ENCODE measurements at places on chromosomes 11 and 22. TPM values are rescaled to one million over a fixed set of nuclear protein-coding genes. Genes with fewer than 3 reads are reported as not detected.

- peak; percentile 64 for DNase-seq
- no peak overlapping the region for H3K4me3 ChIP-seq
- H3K27ac ChIP-seq, result peak overlapping the region; percentile 36
- H3K27me3 ChIP-seq, result no peaks in the 10 kb centered on the region
These were observed 13.0 kb upstream of the MCHR1 start for GRCh38 chr22:40666151-40666848.

DNA sequence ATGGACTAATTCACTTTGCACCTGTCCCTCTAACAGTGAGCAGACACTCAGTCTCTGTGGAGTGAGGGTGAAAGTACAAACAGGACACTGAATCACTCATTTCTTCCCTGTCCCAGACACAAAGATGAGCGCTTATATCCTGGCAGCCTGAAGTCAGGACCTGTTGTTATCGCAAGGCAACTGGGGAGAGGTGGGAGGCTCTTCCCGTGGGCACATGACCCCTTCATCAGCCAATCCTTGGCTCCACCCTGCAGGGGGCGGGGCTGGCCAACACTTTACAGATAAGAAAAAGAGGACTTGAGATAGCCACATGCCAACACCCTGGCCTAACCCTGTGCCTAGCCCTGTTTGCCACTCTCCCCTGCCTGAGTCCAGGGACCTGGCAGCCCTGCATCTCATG, 29.5 kb upstream of the TESMIN start:
- H3K27me3 ChIP-seq, result no peaks in the 10 kb centered on the region
- peak; percentile 80 for DNase-seq
- no peak overlapping the region for H3K4me3 ChIP-seq
- H3K36me3 ChIP-seq, result peaks cover 86% of the 10 kb centered on the region
- peak overlapping the region; percentile 46 for H3K27ac ChIP-seq

DNA sequence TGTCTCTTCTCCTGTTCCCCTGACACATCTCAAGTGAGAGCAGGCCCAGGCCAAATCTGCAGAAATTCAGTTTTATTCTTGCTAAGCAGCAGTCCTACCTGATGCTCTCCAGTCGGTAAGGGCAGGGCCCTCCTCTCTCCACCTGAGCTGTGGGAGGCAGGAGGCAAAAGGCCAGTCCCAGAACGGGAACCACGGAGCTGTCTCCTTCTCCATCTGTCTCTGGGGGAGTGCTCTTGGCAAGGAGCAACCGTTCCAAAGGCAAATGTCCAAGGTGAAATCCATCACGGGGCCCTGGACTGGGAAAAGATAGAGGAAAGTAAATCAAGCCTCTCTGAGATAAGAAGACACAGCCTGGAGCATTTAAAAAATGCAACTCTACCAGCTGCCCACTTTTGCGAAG, 65.2 kb upstream of the CDON start:
- H3K36me3 ChIP-seq, result no peaks in the 10 kb centered on the region
- H3K27ac ChIP-seq, result no peak overlapping the region
- no peak overlapping the region for H3K4me3 ChIP-seq
- H3K27me3 ChIP-seq, result no peaks in the 10 kb centered on the region
- DNase-seq, result no peak

DNA sequence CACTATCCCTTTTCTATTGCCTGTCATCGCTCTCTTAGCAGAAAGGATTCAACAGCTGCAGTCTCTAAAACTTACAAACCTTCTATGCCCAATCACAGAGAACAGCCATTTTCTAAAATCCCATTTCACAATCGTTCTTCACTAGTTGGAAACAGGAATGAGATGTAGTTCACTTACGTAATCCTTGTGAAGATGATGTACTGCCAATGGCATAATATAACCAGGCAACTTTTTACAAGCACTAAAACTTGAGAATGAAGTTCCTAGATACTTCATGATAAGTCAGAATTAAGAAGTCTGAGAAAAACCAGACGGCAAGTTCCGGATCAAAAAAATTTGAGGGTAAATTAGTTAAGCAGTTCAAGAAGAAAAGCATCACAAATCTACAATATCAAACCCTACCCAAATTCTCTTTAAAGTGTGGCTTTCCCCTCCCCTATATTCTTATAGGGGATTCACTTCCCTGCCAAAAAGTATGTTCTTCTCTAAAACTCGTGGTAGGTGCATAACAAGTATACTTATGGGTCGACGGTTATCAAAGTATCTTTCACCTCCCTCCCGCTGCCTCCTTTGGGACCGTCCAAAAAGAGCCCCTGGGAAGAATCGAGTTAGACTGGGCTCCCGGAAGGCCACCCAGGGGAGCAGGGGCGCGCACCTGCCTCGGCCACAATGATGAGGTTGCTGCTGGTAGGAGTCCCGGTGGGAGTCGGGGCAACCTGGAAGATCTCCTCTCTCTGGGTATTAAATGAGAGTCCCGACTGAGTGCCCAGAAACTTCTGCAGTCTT, 666 bp downstream of the MSANTD4 start:
- DNase-seq, result no peak
- H3K4me1 ChIP-seq, result peaks cover 49% of the 10 kb centered on the region
- no peaks in the 10 kb centered on the region for H3K36me3 ChIP-seq
- peak overlapping the region; percentile 81 for H3K4me3 ChIP-seq

- H3K27ac ChIP-seq, result no peak overlapping the region
- H3K36me3 ChIP-seq, result no peaks in the 10 kb centered on the region
- H3K27me3 ChIP-seq, result no peaks in the 10 kb centered on the region
- no peak for DNase-seq
- no peak overlapping the region for H3K4me3 ChIP-seq
These were observed 112.7 kb downstream of the MORC2 start for GRCh38 chr22:30855677-30856518.

- no peak overlapping the region for H3K4me3 ChIP-seq
- no peak overlapping the region for H3K27ac ChIP-seq
- no peak for DNase-seq
- H3K36me3 ChIP-seq, result no peaks in the 10 kb centered on the region
These were observed 9.4 kb upstream of the NPTXR start for GRCh38 chr22:38853196-38853651.

DNA sequence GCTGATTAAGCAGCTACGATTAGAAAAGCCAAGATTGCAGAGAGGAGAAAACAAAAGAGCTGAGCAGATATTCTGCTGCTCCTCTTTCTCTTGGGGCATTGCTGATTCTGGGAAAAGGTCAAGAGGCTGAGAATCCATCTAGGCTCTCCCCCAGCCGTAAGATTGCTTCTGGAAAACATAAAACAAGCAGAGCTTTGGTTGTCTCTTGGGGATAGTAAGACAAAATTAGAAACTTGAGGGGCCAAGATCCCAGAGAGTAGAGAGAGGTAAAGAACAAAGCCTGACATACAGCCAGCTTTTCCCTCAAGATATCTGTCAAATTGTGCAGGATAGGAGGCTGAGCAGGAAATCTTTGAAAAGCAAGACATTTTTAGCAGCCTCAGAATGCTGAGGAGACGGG, 158.2 kb downstream of the TTC28 start:
- H3K27me3 ChIP-seq, result no peaks in the 10 kb centered on the region
- no peaks in the 10 kb centered on the region for H3K36me3 ChIP-seq
- H3K4me1 ChIP-seq, result no peaks in the 10 kb centered on the region
- no peak overlapping the region for H3K4me3 ChIP-seq
- no peak overlapping the region for H3K27ac ChIP-seq
- DNase-seq, result no peak

DNA sequence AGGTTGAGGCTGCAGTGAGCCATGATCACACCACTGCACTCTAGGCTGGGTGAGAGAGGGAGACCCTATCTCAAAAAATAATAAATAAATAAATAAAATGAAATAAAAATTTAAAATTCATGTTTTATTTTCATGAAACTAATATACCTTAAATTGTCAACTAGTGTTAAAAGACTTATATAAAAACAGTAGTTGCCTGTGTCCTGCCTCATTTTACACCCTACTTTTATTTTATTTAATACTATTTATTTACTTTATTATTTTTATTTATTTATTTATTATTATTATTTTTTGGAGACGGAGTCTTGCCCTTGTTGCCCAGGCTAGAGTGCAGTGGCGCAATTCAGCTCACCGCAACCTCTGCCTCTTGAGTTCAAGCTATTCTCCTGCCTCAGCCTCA, 4.8 kb upstream of the WDR74 start:
- no peak overlapping the region for H3K4me3 ChIP-seq
- H3K27me3 ChIP-seq, result no peaks in the 10 kb centered on the region
- H3K36me3 ChIP-seq, result no peaks in the 10 kb centered on the region
- H3K27ac ChIP-seq, result no peak overlapping the region
- H3K4me1 ChIP-seq, result peaks cover 16% of the 10 kb centered on the region

DNA sequence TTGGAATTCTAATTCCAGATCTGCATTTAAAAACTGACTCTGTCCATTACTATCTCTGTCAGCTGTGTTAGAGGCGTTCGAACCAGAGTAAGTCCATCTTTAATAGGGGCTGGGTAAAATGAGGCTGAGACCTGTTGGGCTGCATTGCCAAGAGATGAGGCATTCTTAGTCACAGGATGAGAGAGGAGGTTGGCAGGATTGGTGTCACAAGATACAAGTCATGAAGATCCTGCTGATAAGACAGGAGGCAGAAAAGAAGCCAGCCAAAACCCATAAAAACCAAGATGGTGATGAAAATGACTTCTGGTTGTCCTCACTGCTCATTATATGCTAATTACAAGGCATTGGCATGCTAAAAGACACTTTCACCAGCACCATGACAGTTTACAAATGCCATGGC, 356.3 kb upstream of the ISX start:
- peaks cover 5% of the 10 kb centered on the region for H3K27me3 ChIP-seq
- H3K36me3 ChIP-seq, result no peaks in the 10 kb centered on the region
- H3K4me3 ChIP-seq, result no peak overlapping the region
- no peak for DNase-seq
- no peaks in the 10 kb centered on the region for H3K4me1 ChIP-seq

Gene RBM14
- 39.2 TPM for total RNA-seq

Gene TPBGL
- 0.08 TPM for total RNA-seq

Gene GLYAT
- total RNA-seq, result not detected

Gene DERL3
- 2.8 TPM for total RNA-seq
